ENCODE measurements at places on chromosomes 3 and 15. TPM values are rescaled to one million over a fixed set of nuclear protein-coding genes. Genes with fewer than 3 reads are reported as not detected.

Gene FAIM
- 11.6 TPM for total RNA-seq

Gene ANKRD34C
- not detected for total RNA-seq

Gene OR5K2
- total RNA-seq: not detected

Gene STXBP5L
- not detected for total RNA-seq

Gene PTX3
- total RNA-seq: 5.6 TPM

Gene PLSCR2
- 1.2 TPM for total RNA-seq

Gene GPR149
- not detected for total RNA-seq

- DNase-seq: no peak
Observed at GRCh38 chr15:80804970-80805495, 25.9 kb downstream of the CEMIP start.

DNA sequence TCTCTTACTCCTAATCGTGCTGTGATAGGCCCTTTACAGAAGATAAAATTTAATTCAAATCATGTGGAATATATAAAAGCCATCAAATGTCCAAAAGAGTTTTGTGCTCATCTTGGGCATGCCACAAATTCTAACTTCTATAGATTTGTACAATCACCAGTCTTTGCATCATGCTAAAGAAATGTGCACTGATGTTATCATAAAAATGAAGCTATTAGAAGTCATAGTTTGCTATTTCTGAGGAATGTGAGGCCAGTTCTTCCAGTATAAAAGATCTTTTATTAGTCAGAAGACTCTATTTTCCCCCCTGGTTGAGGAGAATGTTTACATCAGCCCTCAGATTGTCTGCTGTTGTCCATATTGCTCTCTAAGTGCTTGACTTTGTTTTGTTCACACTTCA is 2.1 kb upstream of the ANXA2 start:
- DNase-seq: no peak

- DNase-seq: peak; percentile 20
Observed at GRCh38 chr15:42734076-42734672, 2.8 kb downstream of the CDAN1 start.

DNA sequence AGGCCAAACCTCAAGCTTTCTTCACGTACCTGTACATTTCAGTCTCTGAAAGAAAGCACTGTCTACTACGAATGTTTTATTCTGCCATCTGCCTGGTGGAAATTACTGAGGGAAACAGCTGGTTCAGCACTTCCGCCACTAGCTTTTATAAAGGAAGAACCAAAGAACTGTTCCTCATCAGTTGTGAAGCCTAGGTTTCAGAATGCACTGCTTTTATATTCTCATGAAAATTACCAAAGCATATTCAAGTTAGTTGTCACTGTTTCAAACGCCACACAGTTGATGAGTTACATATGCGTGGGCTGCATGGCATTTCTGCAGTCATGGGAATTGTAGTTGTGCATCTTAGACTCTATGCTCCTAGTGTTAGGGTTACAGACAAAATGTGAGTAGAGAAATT is 21.5 kb upstream of the ZBTB38 start:
- no peak for DNase-seq

DNA sequence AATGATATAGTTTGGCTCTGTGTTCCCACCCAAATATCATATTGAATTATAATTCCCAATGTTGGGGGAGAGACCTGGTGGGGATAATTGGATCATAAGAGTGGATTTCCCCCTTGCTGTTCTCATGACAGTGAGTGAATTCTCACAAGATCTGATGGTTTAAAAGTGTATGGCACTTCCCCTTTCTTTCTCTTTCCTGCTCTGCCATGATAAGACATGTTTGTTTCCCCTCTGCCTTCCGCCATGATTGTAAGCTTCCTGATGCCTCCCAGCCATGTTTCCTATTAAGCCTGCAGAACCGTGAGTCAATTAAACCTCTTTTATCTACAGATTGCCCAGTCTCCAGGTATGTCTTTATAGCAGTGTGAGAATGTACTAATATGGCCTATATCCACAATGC is 126.7 kb upstream of the GMNC start:
- no peak for DNase-seq

- no peak for DNase-seq
Observed at GRCh38 chr3:98482717-98483482, 14.6 kb upstream of the OR5K2 start.

DNA sequence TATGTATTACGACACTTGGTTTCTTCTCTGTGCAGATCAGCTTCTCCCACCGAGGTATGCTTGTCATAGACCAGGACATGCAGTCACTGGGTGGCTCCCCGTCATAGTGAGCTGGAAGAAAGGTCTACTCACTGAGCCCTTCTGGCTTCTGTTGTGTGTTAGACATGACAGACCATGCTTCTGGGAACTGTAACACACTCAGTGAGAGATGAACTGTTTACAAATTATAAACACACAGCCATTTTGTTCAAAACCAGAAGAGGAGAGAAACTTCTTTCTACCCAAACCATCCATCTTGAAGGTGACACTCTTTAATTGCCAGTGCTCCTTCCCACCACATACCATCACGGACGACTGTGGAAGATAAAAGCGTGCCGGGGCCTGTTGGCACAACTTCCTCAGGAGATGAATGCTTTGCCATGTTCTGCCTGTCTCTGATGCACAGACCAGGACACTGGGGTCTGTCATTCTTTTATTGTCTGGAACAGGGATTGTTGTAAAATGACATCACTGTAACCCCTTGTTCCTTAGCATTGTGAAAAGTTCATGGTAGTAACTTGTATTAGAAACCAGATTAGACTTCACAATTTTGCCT is 214.3 kb downstream of the MCTP2 start:
- no peak for DNase-seq

DNA sequence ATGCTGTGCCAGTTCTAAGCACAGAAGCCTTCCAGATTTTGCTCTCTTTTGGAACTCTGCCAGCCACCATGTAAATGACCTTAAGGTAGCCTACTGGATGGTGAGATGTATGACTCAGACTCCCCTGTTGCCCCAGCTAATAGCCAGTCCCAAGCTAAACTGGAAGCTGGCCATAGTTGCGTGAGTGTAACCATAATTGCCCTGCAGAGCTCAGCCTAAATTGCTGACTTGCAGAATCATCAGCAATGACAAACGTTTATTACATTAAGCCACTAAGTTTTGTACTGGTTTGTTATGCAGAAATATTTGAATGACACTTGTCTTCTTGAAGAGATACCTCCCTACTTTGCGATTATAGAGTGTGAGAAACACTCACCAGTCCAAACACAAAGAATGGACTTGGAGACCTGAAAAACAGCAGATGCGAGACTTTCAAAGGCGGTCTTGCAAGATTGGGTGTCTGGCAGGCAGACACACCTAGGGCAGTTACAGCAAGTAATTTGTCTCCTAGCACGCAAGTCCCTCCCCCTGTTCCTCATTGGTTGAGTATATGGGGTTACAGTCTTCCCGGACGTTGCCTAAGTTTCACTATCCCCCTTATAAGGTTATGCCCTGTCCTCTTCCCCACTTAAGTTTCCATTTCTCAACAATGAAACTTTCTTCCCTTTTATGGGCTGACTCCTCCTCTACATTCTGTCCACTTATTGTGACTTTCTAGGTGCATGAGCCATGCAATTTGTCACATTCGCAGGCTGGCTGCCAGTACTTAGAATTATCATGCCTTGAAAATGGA is 83.6 kb upstream of the XCR1 start:
- no peak for DNase-seq

GRCh38 chr15:64667736-64668161 is 107.6 kb downstream of the RBPMS2 start:
- DNase-seq: no peak

GRCh38 chr3:74591946-74592345 is 22.5 kb downstream of the CNTN3 start:
- DNase-seq: no peak

DNA sequence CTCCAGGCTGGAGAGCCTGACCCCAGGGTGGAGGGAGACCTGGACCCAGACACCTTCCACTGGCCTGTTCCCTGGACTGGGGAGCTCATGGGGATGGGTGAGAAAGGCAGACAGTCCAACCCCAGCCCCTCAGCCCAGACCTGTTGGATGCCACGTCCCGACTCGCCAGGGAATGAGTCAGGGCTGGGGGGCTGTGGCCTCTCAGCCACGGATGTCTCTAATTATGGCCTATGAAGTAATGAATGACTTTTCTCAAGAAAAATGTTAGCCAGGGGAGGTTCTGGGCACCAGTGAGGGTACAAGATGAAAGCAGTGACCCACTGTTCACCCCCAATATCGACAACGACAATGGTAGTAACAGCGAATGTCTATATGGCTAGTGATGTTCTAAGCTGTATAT is 107.0 kb upstream of the RPL32 start:
- peak; percentile 38 for DNase-seq

All from left lung (tissue), 14 donors.